ENCODE measurements at places on chromosomes 4 and X. TPM values are rescaled to one million over a fixed set of nuclear protein-coding genes. Genes with fewer than 3 reads are reported as not detected.

PORCN gene
- total RNA-seq = 18.5 TPM

GRCh38 chrX:83022020-83022419 lies 486.1 kb upstream of the POU3F4 start:
- no peaks in the 10 kb centered on the region for H3K27me3 ChIP-seq
- no peak overlapping the region for H3K4me3 ChIP-seq
- no peak for DNase-seq
- H3K4me1 ChIP-seq = no peaks in the 10 kb centered on the region
- H3K36me3 ChIP-seq = no peaks in the 10 kb centered on the region
- H3K27ac ChIP-seq = no peak overlapping the region

CXorf49 gene
- total RNA-seq = not detected

DNA sequence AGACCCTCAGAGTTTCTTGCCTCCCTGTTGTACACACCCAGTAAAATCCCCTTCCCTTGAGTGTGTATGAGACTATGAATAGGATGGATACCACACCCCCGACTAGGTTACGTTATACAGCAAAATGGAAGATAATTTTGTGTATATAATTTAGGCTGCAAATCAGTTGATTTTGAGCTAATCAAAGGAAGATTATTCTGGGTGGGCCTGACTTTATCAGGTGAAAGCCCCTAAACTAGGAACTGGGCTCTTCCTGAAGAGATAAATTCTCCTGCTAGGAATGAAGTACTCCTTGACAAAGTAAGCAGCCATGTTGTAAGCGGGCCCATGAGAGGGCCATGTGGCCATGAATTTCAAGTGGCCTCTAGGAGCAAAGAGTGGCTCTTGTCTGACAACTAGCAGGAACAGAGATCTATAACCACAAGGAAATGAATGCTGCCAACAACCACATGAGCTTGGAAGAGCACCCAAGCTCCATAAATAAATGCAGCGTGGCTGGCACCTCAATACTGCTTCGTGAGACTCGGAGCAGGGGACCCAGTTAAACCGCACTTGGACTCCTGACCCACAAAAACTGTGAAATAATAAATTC lies 646.4 kb downstream of the IL1RAPL1 start:
- H3K27me3 ChIP-seq = no peaks in the 10 kb centered on the region
- H3K27ac ChIP-seq = no peak overlapping the region
- no peak overlapping the region for H3K4me3 ChIP-seq
- no peak for DNase-seq
- no peaks in the 10 kb centered on the region for H3K36me3 ChIP-seq

DNA sequence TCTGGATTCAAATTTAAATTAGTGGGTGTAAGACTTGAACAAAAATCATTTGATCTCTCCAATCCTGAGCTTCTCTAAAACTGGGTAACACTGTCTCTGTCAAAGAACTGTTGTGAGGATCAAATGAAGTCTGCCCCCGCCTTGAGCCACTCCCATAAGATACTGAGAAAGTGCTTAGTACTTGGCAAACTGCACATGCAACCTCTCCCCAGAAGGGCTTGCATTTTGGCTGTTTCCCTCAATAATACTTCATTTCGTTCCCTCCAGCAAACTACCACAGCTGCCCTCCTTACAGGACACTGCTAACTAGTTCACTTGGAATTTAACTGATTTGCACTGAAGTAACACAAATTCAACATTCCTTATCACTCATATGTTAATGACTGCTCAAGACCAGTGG lies 79.8 kb downstream of the APBB2 start:
- no peaks in the 10 kb centered on the region for H3K36me3 ChIP-seq
- DNase-seq = no peak
- H3K27ac ChIP-seq = no peak overlapping the region
- peaks cover 8% of the 10 kb centered on the region for H3K27me3 ChIP-seq
- no peaks in the 10 kb centered on the region for H3K4me1 ChIP-seq

- H3K36me3 ChIP-seq = no peaks in the 10 kb centered on the region
- no peak for DNase-seq
- no peaks in the 10 kb centered on the region for H3K27me3 ChIP-seq
- H3K4me1 ChIP-seq = no peaks in the 10 kb centered on the region
Observed at GRCh38 chr4:74375824-74376426, 11.0 kb downstream of the EREG start.

STPG2 gene
- 0.39 TPM for total RNA-seq

DNA sequence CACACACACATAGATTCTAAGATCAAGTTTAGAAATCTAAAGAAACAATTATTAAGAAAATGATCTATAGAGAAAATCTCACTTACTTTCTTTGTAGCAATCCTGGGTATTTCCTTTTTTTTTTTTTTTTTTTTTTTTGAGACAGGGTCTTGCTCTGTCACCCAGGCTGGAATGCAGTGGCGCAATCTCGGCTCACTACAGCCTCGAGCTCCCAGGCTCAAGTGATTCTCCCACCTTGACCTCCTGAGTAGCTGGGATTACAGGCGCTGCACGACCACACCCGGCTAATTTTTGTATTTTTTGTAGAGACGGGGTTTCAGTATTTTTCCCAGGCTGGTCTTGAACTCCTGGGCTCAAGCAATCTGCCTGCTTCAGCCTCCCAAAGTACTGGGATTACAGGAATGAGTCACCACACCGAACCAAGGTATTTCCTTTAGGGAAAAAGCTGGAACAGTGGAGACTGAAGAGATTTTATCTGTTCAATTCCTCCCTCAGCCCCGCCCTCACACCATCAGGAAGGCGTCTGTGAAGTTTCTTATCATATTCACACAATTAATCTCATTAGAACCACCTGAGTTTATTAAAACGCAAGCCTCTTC lies at the start of gene TRIML2:
TRIML2 (minus strand) TSS at position 447 of the 599 bp plus-strand sequence. CDS start 4,235 bp downstream, outside the sequence.
- no peak within 1 kb of the TSS for H3K27ac ChIP-seq
- H3K36me3 ChIP-seq = no peaks in the 10 kb centered on the region
- H3K4me3 ChIP-seq = no peak within 1 kb of the TSS
- DNase-seq = no peak
